ENCODE measurements at places on chromosomes 7 and 10. TPM values are rescaled to one million over a fixed set of nuclear protein-coding genes. Genes with fewer than 3 reads are reported as not detected.

DNA sequence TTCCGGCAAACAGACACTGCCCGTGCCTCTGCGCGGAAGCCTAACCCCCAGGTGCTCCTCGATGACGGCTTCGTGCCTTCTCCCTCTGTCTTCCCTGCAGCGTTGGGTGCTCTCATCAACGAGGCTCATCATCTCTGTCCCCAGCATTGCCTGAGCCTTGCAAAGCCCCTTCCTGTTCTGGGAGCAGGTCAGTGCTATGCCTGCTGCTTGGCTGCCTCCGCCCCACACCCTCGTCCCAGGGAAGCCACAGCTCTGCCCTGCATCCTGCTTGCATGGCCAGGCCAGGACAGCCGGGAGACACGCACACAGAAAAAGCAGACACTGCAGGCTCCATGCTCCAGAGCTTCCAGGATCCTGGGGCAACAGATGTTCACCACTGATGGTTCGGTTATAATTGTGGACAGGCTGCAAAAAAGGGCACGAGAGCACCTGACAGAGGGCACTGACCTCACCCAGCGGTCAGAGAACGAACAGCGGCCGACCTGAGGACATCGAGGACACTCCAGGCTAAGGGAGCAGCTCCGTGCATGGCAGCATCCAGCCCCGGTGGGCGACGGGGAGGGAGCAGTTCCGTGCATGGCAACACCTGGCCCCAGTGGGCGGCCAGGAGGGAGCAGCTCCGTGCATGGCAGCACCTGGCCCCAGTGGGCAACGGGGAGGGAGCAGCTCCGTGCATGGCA, 265.5 kb downstream of the PTPRN2 start:
- no peak overlapping the region for H3K4me3 ChIP-seq
- no peak overlapping the region for H3K27ac ChIP-seq
- no peak for DNase-seq
- no peaks in the 10 kb centered on the region for H3K36me3 ChIP-seq
- no peaks in the 10 kb centered on the region for H3K4me1 ChIP-seq

DNA sequence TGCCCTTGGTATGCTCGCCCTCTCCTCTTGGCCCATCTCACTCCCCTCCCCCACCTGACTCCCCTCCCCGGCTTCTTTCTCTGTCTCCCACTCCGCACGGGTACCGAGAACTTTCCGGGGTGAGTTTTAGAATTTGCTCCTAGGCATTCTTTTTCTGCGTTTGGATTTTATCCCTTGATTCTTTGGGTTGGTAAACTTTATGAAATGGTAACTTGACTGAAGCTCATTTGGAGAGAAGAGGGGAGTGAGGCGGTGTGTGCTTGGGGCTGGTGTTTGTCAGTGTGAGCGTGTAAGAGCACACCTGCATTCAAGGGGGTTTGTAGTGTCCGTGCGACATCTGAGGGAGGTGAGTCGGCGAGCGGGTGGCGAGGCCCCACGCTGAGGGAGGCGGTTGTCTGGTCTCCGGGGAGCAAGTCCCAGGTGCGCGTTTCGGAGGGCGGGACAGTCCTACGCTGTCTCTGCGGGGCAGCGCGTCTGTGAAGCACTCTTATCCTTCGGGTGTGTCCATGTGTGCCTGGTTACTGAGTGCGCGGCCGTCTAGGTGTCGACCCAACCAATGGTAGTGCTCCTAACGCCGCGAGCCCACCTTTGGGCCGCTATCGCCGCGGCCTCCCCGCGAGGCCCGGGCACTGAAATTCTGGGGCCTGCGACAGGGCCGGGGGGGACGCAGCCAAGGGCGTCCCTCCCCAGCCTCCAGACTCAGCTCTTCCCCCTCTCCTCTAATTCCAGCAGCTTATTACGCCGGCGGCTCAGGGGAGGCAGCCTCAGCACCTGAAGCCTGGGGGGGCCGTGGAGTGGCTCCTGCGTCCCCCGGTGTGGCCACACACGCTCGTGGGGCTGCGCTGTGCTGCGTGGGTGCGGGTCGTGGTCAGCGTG, 2.6 kb upstream of the ZNF503 start:
- H3K27me3 ChIP-seq: peaks cover 2% of the 10 kb centered on the region
- H3K4me1 ChIP-seq: peaks cover 63% of the 10 kb centered on the region
- H3K36me3 ChIP-seq: no peaks in the 10 kb centered on the region
- DNase-seq: no peak
- H3K4me3 ChIP-seq: no peak overlapping the region

TMEM176A gene
- total RNA-seq: not detected

DNA sequence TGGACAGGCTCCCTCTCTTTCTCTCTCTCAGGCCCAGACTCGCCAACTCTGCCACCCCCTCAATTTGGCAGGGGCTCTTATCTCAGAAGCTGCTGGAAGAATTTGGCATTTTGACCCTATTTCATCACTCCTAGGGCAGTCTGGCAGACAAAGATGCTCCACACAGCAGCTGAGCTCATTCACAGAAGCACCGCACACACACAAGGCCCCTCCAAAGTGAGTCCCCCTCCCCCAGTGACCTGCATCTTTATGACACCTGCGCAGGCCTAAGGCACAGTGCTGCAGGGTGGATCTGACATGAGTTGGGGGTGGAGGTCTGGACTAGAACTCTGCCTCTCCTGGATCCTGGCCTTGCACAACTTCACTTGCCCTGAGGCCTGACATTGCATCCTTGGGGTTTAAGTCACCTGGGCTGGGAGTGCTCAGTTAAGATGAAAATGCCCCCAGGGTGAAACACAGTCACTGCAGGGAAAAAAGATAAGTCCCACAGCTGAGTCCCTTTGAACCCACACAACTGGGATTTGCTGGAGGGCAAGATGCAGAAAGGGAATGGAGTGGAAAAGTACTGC, 41.1 kb upstream of the DUSP5 start:
- H3K36me3 ChIP-seq: no peaks in the 10 kb centered on the region
- H3K4me3 ChIP-seq: no peak overlapping the region
- H3K27me3 ChIP-seq: no peaks in the 10 kb centered on the region
- no peak for DNase-seq
- no peak overlapping the region for H3K27ac ChIP-seq

- no peak for DNase-seq
- no peak overlapping the region for H3K27ac ChIP-seq
- H3K4me1 ChIP-seq: no peaks in the 10 kb centered on the region
- no peak overlapping the region for H3K4me3 ChIP-seq
Measured at GRCh38 chr7:85972504-85973141, 671.1 kb upstream of the GRM3 start.

LIPN gene
- 0.44 TPM for total RNA-seq

NEUROG3 gene
- total RNA-seq: not detected

DNA sequence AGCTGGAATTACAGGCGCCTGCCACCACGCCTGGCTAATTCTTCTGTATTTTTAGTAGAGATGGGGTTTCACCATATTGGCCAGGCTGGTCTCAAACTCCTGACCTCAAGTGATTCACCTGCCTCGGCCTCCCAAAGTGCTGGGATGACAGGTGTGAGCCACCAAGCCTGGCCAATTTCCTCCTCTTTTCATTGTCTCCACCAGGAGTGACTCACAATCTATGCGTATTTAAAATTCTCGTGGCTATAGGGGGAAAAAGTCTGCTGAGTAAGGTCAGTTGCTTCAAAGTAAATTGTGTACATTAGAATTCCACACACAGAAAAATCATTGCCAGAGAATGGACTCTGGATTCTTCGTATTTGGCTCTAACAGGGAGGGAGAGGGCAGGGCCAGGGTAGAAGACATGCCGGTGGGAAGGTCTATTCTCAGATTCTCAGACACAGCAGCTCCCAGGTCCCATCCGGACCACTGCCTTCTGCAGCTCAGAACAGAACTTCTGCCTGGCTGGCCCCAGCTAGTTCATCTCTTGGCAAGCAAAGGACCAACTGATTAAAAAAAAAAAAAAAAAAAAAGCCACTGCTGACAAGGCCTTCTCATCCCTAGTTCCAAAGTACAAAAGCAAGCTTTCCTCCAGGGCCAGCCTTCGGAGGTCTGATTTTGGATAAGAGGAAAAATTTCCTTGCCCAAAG, 22.2 kb downstream of the PSPH start:
- H3K36me3 ChIP-seq: no peaks in the 10 kb centered on the region
- H3K27ac ChIP-seq: no peak overlapping the region
- H3K27me3 ChIP-seq: no peaks in the 10 kb centered on the region
- H3K4me1 ChIP-seq: peaks cover 8% of the 10 kb centered on the region
- no peak for DNase-seq

CYP2C19 gene
- not detected for total RNA-seq

MBL2 gene
- total RNA-seq: not detected

GRID2IP gene
- 0.15 TPM for total RNA-seq

DNA sequence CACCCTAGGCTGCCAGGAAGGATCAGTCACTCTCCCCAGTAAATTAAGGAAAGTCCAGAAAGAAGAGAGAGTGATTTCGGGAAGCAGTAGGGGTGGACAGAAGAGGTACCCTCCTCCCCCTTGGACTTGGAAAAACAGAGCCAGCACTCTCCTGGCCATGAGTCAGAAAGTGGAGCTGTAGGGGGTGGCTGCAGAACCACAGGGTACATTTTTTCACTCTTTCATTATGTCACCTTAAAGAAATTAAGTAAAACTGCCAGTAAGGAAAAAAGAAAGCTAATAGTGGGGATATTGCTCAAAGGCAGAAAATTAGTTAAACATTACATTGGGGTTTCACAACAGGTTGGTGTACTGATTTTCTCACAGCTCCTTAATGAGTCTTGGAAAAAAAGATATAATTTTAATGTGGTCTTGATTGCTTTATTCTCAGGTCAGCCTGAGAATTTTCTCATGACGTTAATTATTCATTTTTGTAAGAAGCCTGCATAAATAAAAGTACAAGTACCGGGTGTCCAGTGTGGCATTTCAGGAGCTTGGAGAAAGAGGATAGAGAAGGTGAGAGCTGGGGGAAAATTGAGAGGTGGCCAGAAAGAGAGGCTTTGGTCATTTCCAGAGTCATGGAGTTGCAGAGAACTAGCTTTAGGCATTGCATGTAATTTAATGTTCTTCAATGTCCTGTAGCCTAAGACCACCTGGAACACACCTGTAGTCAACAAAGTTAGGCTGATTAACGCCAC, 23.2 kb upstream of the AOAH start:
- H3K4me3 ChIP-seq: no peak overlapping the region
- no peaks in the 10 kb centered on the region for H3K4me1 ChIP-seq
- H3K36me3 ChIP-seq: no peaks in the 10 kb centered on the region

MDFIC gene
- total RNA-seq: 65.1 TPM

- no peak overlapping the region for H3K4me3 ChIP-seq
- H3K4me1 ChIP-seq: no peaks in the 10 kb centered on the region
- no peaks in the 10 kb centered on the region for H3K27me3 ChIP-seq
- no peak overlapping the region for H3K27ac ChIP-seq
Measured at GRCh38 chr10:49381111-49381900, 14.6 kb downstream of the DRGX start.

DNA sequence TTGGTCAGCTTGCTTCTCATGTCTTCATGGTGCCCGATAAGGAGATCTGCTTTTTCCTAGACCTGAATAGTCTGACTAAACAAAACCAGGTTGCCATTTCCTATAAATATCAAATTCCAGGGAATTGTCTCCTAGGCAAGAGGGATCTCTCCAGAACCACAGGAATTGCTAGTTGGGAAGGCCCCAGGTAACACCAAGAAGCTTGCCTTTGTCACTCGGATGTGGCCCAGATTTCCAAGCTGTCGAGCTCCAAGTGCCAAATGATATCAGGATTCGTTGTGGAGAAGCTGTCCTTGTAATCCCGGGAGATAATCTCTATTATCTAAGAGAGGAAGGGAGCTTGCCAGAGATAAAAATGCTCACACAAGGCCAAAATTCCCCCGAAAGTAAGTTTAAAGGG, 1288.5 kb upstream of the AUTS2 start:
- no peak for DNase-seq
- H3K4me3 ChIP-seq: no peak overlapping the region
- no peak overlapping the region for H3K27ac ChIP-seq
- H3K4me1 ChIP-seq: no peaks in the 10 kb centered on the region
- H3K27me3 ChIP-seq: no peaks in the 10 kb centered on the region
- no peaks in the 10 kb centered on the region for H3K36me3 ChIP-seq
